Mesothelial cell of epicardium (in vitro differentiated cells): ENCODE measurements at places on chromosomes 7 and 10.
A peak's percentile ranks its signal among the peaks of the same experiment; 100 is the strongest.

GRCh38 chr10:34739915-34740314 lies 75.2 kb downstream of the PARD3 start:
- H3K27ac ChIP-seq: peak overlapping the region; percentile 97
- H3K36me3 ChIP-seq: no peaks in the 10 kb centered on the region
- H3K4me3 ChIP-seq: peak overlapping the region; percentile 56
- peak; percentile 69 for DNase-seq

- H3K4me3 ChIP-seq: no peak overlapping the region
- no peak for DNase-seq
- H3K4me1 ChIP-seq: peaks cover 39% of the 10 kb centered on the region
Measured at GRCh38 chr7:28520074-28521015, 108.0 kb downstream of the CREB5 start.

DNA sequence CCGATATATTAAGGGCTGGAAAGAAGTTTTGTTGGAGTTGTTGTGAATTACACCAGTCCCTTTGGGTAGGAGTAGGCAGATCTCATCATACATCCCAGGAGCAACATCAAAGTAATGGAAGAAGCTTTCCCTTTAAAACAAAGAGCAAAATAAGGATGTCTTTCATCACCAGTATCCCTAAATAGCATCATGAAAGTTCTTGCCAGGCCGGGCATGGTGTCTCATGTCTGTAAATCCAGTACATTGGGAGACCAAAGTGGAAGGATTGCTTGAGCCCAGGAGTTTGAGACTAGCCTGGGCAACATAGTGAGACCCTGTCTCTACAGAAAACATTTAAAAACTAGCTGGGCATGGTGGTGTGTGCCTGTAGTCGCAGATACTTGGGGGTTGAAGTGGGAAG lies 38.7 kb downstream of the LRRC20 start:
- H3K4me3 ChIP-seq: no peak overlapping the region
- H3K27ac ChIP-seq: no peak overlapping the region
- DNase-seq: no peak
- peaks cover 2% of the 10 kb centered on the region for H3K4me1 ChIP-seq

- no peaks in the 10 kb centered on the region for H3K4me1 ChIP-seq
- H3K4me3 ChIP-seq: no peak overlapping the region
- no peak overlapping the region for H3K27ac ChIP-seq
- H3K36me3 ChIP-seq: no peaks in the 10 kb centered on the region
Measured at GRCh38 chr7:104264285-104264684, 56.5 kb upstream of the ORC5 start.

DNA sequence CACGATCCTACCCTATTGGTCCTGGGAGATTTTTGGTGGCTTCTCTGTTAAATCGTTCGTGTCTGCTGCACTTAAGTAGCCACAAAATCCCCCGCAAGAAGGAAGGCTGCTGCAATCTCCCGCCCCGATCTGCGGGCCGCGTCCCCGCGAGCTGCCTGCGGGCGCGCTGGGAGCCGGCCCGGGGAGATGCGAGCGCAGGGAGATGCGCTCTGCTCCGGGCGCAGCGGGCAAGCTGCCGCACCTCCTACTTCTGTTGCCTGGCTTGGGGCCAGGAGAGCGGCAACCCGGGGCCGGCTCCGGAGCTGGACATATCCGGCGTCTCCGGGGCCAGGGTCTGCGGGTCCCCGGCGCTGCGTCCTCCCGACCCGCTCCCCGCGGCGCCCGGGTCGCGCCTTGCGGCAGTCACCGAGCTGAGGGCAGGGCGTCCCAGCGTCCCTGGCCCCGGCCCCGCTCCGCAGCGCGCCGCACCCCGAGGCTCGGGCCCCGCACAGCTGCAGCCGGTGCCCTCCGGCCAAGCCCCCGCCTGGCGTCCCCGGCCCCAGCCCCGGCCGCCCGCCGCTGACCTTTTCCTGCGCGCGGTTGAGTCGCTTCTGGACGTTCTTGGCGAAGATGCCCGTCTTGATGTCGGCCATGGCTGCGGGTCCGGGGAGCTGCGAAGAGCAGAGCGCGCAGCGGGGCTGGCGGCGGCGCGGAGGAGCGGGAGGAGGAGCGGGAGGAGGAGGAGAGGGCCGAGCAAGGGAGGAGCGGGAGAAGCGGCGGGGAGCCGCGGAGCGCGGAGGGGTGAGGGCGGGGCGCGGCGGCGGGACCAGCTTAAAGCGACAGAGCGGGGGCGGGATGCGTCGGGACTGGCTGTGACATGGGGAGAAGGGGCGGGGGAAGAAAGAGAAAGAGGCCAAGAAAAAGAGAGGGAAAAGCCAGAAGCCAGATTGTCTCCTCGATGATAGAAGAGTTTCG lies at the start of gene AMPH:
Gene AMPH (minus strand): TSS at position 654 of the 954 bp plus-strand sequence. CDS start 22 bp downstream, at position 632.
- H3K36me3 ChIP-seq: no peaks in the 10 kb centered on the region
- H3K27ac ChIP-seq: no peak within 1 kb of the TSS
- peaks cover 85% of the 10 kb centered on the region for H3K27me3 ChIP-seq
- H3K4me3 ChIP-seq: peak within 1 kb of the TSS; percentile 63
- H3K4me1 ChIP-seq: peaks cover 4% of the 10 kb centered on the region

DNA sequence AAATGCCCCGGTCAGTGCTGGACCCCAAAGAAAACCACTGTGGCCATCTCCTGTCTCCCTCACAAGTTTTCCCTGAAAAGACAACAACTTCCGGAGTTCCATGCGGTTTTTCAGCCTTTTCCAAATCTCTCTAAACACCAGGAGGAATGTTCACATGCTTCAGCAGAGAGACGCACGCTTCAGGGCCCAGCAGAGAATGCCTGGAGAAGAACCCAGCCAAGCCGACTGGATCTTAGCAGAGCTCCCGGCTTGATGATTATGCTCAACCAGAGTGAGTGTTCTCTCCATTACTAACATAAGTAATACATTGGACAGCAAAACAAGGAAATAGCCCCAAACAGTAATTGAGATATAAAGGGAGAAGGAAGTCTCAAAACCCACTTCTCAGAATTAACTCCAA lies 17.9 kb downstream of the PRKCQ start:
- no peak overlapping the region for H3K27ac ChIP-seq
- H3K4me1 ChIP-seq: no peaks in the 10 kb centered on the region
- H3K36me3 ChIP-seq: no peaks in the 10 kb centered on the region
- H3K4me3 ChIP-seq: no peak overlapping the region
- peaks cover 5% of the 10 kb centered on the region for H3K27me3 ChIP-seq

GRCh38 chr7:13991791-13992595 lies 2.5 kb upstream of the ETV1 start:
- no peak for DNase-seq
- H3K27ac ChIP-seq: no peak overlapping the region

DNA sequence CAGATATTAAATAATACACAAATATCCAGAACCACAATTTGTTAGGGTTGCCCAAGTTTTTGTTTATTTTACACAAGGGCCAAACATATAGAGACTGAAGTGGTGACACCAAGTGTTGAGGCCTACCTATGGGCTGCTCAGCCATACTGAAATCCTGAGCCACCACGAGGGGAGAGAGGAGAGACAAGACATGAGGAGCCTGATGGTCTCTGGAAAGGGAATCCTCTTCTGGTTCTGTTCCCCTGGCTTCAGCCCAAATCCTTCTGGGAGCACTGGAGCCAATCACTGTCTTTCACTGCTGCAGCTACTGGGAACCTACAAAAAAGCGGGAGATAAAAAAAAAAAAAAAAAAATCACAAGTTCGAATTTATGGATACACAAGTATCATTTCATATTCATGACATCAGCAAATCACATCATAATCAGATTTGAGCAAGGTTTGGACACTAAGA lies 1.9 kb downstream of the SKIDA1 start:
- H3K27ac ChIP-seq: peak overlapping the region; percentile 98
- H3K36me3 ChIP-seq: no peaks in the 10 kb centered on the region
- H3K27me3 ChIP-seq: no peaks in the 10 kb centered on the region
- no peak for DNase-seq
- peak overlapping the region; percentile 60 for H3K4me3 ChIP-seq
- peaks cover 80% of the 10 kb centered on the region for H3K4me1 ChIP-seq

- H3K4me1 ChIP-seq: peaks cover 14% of the 10 kb centered on the region
- H3K27me3 ChIP-seq: no peaks in the 10 kb centered on the region
- H3K36me3 ChIP-seq: peaks cover 5% of the 10 kb centered on the region
- H3K27ac ChIP-seq: no peak overlapping the region
- no peak overlapping the region for H3K4me3 ChIP-seq
- DNase-seq: no peak
Measured at GRCh38 chr7:2296832-2297231, 17.4 kb downstream of the SNX8 start.

- peak overlapping the region; percentile 86 for H3K27ac ChIP-seq
- no peak overlapping the region for H3K4me3 ChIP-seq
- DNase-seq: no peak
- H3K27me3 ChIP-seq: peaks cover 3% of the 10 kb centered on the region
- no peaks in the 10 kb centered on the region for H3K36me3 ChIP-seq
Measured at GRCh38 chr10:109996225-109996624, 11.6 kb upstream of the ADD3 start.

- peaks cover 2% of the 10 kb centered on the region for H3K36me3 ChIP-seq
- H3K27ac ChIP-seq: no peak overlapping the region
- peak overlapping the region; percentile 17 for H3K4me3 ChIP-seq
- DNase-seq: no peak
- H3K4me1 ChIP-seq: peaks cover 12% of the 10 kb centered on the region
Measured at GRCh38 chr7:101179713-101180112, 380 bp downstream of the NAT16 start.

DNA sequence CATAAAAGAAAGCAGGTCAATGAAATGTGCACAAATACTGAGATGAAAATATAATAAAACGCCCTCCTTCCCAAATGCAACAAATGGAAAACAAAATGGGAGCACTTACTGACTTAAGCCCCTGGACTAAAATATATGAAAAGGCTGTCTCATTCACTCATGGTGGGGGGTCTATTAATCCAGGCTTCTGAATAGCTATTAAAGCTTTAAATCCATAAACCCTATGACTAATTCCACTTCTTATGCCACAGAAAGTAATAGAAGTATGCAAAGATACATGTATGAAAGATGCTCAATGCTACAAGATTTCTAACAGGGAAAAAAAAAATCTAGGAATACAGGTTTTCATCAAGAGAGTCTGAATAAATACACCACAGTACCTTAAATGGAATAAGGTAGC lies 20.5 kb downstream of the EIF3A start:
- H3K27ac ChIP-seq: no peak overlapping the region
- DNase-seq: no peak
- H3K27me3 ChIP-seq: no peaks in the 10 kb centered on the region
- peaks cover 4% of the 10 kb centered on the region for H3K4me1 ChIP-seq

GRCh38 chr7:104207348-104207730 lies 474 bp downstream of the ORC5 start:
- H3K27ac ChIP-seq: peak overlapping the region; percentile 93
- H3K4me3 ChIP-seq: peak overlapping the region; percentile 92
- peaks cover 7% of the 10 kb centered on the region for H3K27me3 ChIP-seq
- H3K36me3 ChIP-seq: peaks cover 5% of the 10 kb centered on the region
- peaks cover 21% of the 10 kb centered on the region for H3K4me1 ChIP-seq
- no peak for DNase-seq

- no peak overlapping the region for H3K4me3 ChIP-seq
- no peaks in the 10 kb centered on the region for H3K36me3 ChIP-seq
- peaks cover 31% of the 10 kb centered on the region for H3K4me1 ChIP-seq
Measured at GRCh38 chr7:74000489-74001149, 27.4 kb upstream of the ELN start.

DNA sequence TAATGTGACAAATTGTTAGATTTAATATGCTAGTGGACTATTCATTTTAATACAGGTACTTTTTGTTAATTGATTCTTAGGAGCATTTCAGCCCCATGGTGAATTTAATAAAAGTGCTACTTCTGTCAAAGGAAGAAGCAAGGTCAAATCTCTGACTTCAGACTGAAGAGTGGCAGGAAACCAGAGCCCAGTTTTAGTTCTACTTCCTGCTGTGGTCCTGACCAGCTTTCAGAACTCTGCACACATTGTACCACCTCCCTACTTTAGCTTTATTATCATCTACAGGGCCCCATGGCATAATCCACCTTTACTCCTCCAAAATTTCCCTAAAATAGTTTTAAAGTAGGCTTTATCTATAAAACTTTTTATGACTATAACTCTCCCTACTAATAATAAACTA lies 33.7 kb downstream of the CTTNBP2 start:
- no peak overlapping the region for H3K4me3 ChIP-seq
- no peak for DNase-seq
- H3K27me3 ChIP-seq: no peaks in the 10 kb centered on the region
- H3K27ac ChIP-seq: no peak overlapping the region
- peaks cover 21% of the 10 kb centered on the region for H3K36me3 ChIP-seq

DNA sequence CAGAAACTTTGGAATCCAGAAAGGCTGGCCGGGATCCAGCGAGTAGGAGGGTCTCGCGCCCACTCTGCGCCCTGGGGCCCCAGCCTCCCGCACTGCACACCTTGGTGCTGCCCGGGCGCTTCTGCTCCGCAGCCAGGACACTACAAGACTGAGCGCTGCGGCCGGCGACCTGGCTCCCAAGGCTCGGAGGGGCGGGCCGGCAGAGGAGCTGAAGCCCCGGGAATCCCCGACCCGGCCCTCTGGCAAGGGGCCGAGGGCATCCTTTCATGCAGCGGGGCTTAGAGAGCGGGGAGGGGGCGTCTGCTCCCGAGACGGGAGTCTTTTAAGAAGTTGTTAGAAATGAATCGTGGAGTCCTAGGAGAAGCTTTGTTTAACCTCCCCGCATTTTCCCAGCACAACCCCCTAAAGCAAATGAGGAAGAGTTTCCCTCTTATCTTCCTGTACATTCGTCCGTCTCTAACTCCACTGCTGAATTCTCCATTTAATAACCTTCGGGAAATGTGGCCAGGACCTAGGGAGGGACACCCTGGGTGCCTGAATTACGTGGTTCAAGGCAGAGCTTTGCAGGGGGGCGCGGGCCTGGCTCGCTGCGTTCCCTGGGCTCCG lies 1.1 kb downstream of the VWC2 start:
- H3K27ac ChIP-seq: no peak overlapping the region
- H3K36me3 ChIP-seq: no peaks in the 10 kb centered on the region
- no peak for DNase-seq
- peak overlapping the region; percentile 81 for H3K4me3 ChIP-seq
- peaks cover 88% of the 10 kb centered on the region for H3K27me3 ChIP-seq

DNA sequence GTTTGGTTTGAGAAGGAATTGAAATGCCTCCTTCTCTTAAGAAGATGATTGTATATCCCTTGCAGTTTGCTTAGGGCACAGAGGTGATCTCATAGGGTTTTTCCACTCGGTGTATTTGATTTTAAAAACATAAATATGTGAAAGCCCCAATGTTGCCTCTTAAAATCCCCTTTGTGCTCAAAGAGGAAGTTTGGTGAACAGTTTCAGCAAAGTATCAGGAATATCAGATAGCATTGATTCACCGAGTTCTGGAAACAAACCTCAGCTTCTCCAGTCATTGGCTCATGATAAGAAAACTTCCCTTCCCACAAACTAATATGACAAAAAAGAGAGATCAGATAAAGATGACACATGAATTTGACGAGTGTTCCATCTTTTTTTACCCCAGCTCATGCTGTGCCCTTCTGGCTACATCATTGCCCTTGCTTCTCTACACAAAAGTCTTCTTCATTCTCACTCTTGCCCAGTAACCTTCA lies 20.1 kb upstream of the SMNDC1 start:
- peaks cover 20% of the 10 kb centered on the region for H3K27me3 ChIP-seq
- no peak for DNase-seq
- no peaks in the 10 kb centered on the region for H3K4me1 ChIP-seq
- no peak overlapping the region for H3K27ac ChIP-seq

DNA sequence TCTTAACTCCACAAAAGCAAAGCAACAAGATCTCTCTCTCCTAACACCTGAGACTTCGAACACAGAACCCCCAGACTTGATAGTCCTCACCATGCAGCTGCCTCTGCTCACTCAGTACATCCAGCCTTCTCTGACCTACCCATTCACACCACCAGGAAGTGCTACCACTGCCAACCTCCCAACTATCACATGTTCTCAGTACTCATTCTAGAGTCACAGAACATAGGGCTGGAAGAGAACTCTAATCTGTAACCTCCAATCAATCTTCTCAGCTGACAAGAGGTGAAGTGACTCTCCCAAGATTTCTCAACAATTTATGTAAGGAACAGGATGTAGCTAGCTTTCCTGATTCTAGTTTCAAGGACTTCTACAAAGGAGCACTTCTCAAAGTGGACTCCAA lies 3.8 kb downstream of the NUDCD3 start:
- DNase-seq: no peak
- H3K27ac ChIP-seq: no peak overlapping the region
- H3K4me1 ChIP-seq: peaks cover 37% of the 10 kb centered on the region
- H3K36me3 ChIP-seq: peaks cover 40% of the 10 kb centered on the region
